ENCODE measurements at places on chromosomes 6 and 20. TPM values are rescaled to one million over a fixed set of nuclear protein-coding genes. Genes with fewer than 3 reads are reported as not detected.

FRS3 gene
- 17.8 TPM for total RNA-seq

BPIFA1 gene
- total RNA-seq, result not detected

OPN5 gene
- total RNA-seq, result not detected

HFE gene
- not detected for total RNA-seq

GRCh38 chr6:30740540-30740870 is 2.0 kb downstream of the FLOT1 start:
- no peak for DNase-seq

Measured in glutamatergic neuron (in vitro differentiated cells).